Fibroblast of skin of scalp (primary cell): ENCODE measurements at places on chromosomes 12 and 14.

DNA sequence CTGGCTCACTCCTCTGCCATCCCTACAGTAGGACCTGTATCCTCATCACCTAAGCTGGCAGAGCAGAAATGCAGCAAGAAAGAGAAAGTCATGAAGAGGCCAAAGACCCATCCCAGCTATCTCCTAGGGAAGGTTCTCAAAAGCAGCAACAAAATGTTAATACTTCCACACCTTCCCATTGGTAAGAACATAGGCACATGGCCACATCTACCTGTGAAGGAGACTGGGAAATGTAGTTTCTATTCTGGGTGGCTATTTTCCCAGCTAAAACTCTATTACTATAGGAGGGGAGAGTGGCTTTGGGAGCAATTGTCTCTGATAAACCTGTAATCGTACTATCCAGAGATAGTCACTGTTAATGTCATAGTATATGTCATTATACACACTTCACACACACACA is 13.7 kb upstream of the EIF2B2 start:
- no peak for DNase-seq

GRCh38 chr14:72380456-72380855 is 448.2 kb downstream of the RGS6 start:
- DNase-seq: no peak

GRCh38 chr12:662566-663292 is 516 bp downstream of the NINJ2 start:
- no peak for DNase-seq

- DNase-seq: no peak
Measured at GRCh38 chr12:116839287-116839830, 41.9 kb downstream of the HRK start.

DNA sequence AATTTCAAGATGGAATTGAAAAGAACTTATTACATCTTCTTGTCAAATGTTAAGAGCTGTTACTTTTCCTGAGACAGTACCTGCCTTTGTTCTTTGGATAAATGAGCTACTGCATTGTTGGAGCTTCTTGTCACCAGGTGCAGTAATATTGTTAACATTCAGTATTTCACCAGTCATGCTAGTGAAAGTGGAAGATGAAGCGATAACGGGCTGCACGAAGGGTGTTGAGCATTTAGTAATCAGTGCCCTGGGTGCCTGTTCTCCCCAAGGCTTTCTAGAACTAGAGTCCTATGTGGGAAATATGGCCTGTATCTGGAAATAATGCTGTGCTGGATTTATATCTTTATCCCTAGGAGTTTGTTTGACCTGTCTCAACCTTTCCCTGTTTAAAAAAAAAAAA is 83.2 kb downstream of the PPP2R5C start:
- no peak for DNase-seq

DNA sequence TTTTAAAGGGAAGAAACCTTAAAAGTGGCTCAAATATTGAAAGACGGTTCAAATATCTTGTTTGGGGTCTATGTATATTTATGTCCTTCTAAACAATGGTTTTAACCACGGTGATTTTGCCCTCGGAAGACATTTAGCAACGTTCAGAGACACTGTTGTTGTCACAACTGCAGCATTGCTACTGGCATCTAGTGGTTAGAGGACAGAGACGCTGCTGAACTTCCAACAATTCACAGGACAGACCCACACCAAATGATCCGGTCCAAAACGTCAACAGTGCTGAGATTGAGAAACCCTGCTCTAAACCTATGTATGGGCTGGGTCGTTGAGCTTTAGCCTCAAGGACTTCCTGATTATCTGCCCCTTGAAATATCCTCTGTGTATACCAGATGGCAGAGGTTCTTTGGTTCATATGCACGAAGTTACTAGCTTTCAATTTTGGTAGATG is 1.7 kb downstream of the ANGEL1 start:
- peak; percentile 30 for DNase-seq

DNA sequence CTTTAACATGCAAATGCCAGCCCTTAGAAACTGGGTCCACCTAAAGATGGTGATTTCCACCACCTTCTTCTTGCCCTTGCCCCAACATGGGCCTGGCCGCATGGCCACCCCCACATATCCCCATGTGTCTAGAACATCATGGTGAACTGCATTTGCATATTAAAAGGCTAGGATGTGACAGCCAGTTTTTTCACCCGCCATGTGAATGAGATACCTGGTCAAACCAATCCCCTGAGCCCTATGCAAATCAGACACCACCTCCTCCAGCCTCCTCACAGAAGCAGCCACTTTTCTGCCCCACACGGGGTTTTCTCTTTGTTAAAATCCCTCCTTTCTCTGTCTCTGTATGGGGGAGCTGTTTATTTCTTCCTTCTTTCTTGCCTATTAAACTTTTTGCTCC is 1322.5 kb downstream of the FSCB start:
- no peak for DNase-seq

GRCh38 chr12:107635139-107635538 is 50.5 kb upstream of the PWP1 start:
- peak; percentile 15 for DNase-seq

GRCh38 chr14:55190906-55191202 is 531 bp downstream of the DLGAP5 start:
- DNase-seq: no peak

- peak; percentile 66 for DNase-seq
Measured at GRCh38 chr14:96136371-96137005, 68.2 kb upstream of the BDKRB2 start.

DNA sequence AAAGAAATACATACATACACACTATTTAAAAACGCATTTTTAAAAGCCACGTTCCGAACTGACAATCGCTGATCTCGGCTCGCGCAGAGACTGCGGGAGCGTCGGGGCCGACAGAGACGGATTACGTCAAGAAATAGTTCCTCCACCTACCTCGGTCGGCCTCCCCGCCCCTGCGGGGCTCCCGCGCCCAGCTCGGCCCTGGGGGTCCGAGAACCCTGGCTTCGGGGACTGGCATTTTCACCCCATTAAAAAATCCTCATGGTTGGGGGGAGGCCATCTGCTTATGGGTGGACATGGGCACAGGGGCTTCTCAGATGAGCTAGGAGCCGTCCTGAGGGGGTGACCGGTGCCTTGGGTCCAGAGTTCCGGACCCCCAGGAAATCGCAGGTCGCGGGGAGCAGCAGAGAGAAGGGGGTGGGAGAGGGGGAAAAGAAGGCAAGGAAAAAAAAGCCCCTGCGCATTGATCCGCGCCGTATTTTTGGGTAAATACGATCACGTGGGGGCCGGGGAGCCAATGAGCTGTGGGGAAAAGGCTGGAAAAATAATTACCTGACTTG is 324 bp upstream of the HOXC9 start:
- DNase-seq: peak; percentile 27
